NCI-H748 treated with DMSO at 0.1 percent for 48 hours (cell line): ENCODE measurements at places on chromosomes 1 and 21.

DNA sequence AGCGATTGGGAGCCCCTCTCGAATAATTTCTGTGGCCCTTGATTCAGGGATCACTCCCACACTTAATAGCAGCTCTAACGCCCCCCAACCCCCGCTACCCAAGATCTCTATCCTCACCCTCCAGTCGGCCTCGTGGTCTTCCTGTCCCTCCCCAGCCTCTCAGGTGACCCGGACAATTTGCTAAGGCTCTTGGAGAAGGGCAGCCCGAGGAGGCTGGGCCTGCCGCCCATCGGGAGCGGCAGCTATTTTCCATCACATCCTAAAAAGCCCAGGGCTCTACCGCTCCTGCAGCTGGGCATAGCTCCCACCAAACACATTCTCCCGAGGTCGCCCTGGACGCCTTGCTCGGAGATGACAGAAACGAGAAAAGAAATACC, 12.0 kb upstream of the PHLDA3 start:
- no peak for DNase-seq

DNA sequence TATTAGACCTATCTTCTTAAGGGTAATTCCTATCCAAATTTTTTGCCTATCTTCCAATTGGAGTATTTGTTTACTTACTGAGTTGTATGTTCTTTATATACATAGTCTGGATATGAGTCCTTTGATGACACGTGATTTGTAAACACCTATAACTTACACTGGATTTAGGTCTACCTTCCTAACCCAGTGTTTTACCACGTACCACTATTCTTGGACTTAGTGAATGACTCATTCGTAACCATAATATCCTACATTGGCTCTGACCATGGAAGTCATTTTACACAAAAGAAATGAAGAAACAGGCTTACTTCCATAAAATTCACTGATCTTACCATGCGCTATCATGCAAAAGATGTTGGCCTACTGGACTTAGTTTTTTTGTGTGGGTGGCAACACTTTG, 23.9 kb upstream of the ZZZ3 start:
- no peak for DNase-seq

GRCh38 chr1:206439205-206439604, 31.1 kb upstream of the IKBKE start:
- DNase-seq: no peak

DNA sequence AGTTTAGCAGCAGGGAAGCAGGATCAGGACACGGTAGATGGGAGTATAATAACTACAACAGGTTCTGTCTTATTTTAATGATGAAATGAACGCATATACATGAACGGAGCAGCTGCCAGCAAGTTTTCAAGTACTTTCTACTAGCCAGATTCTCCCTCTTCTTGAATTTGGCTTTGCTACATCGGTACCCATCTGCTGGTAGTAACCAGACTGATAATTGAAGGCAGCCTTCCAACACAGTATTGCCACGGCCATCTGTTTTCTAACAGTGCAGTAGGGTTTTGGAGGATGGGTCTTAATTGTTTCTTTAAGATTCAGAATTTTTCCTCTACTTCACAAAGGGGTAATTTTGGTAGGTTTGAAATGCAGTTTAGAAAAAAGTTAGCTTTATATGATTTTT, 33.4 kb downstream of the CENPF start:
- DNase-seq: no peak

- peak; percentile 95 for DNase-seq
Observed at GRCh38 chr21:39675993-39676661, 63.4 kb downstream of the B3GALT5 start.

GRCh38 chr1:95041491-95042165, 31.1 kb downstream of the ALG14 start:
- peak; percentile 13 for DNase-seq

GRCh38 chr1:218394416-218394815, 49.3 kb downstream of the TGFB2 start:
- no peak for DNase-seq

GRCh38 chr1:58829866-58830265, 46.0 kb upstream of the JUN start:
- DNase-seq: no peak

GRCh38 chr1:212864201-212864600, 6.1 kb downstream of the FLVCR1 start:
- no peak for DNase-seq

DNA sequence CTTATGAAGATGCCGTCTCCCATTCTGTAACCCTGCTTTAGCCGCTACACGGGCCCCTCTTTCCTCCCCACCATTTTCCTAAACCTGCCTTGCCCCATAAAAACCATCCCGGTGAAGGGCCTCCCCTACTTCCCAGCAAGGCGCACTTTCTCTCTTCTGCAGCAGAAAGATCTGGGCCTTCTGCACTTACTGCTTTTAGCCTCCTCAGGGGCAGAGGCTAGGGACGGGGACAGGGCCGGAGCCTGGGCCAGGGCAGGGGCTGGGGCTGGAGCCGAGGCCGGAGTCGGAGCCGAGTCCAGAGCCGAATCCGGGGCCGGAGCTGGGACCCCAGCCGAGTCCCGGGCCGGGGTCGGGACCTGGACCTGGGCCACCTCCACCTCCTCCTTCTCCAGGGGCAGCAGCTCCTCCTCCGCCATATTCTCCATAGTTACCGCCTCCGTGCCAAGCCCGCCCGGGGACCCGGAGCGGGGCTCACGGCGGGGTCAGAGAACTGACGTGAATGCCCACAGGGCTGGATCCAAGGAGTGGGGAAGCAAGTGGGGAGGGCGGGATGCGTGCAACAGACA, 382 bp downstream of the TRMT1L start:
- DNase-seq: no peak

GRCh38 chr1:204307334-204307883, 52.3 kb downstream of the PLEKHA6 start:
- no peak for DNase-seq

DNA sequence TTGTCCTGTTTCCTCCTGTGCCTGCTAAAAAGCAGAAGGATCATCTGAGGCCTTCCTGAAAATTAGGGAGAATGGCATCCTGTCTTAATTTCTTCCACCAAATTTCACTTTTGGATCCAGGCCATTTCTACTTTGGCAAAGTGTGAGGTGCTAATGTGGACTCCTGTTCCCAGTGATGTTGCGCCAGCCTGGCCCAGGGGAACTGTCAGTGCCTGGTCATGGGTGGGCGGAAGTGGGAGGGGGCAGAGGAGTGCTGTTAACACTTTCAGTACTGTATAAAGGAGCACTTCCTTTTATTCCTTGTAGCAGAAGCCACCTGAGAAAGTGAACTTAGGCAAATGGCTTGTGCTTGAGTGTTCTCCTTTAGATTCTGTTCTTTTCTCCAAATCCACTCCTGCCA, 19.9 kb downstream of the ELAPOR1 start:
- no peak for DNase-seq

- no peak for DNase-seq
Observed at GRCh38 chr1:245056913-245057312, 97.9 kb upstream of the KIF26B start.

DNA sequence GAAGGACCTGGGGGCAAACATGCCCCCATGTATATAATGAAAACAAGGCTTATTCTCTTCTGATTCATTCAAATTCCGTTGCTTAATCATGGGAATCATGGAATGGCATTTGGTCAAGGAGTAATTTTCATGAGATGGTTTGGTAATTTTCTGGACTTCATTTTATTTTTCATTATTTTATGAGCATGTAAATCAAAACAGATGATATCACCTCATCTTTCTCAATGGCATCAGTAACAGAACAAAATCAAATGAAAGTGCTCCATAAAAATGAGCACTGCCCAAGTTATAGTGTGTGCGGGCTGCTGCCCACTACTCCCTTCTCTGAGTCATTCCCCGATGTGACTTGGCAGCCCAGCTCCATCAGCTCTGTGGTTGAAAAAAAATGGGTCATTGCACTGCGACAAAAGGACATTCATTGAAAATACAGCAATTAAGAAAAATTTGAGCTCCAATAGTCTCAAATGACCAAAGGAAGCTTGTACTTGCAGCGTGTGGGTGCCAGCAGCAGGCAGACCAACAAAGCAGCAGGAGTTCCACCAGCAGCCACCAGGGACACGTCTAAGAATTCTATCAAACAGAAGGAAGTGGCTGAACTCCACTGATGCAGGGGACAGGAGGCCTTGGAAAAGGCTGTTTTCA, 84.3 kb upstream of the VAV3 start:
- no peak for DNase-seq

GRCh38 chr1:39076127-39076798, 50.1 kb downstream of the NDUFS5 start:
- DNase-seq: no peak

- DNase-seq: no peak
Observed at GRCh38 chr1:107870696-107871095, 94.3 kb downstream of the VAV3 start.

GRCh38 chr21:46664316-46664995, 29.0 kb downstream of the PRMT2 start:
- DNase-seq: no peak

DNA sequence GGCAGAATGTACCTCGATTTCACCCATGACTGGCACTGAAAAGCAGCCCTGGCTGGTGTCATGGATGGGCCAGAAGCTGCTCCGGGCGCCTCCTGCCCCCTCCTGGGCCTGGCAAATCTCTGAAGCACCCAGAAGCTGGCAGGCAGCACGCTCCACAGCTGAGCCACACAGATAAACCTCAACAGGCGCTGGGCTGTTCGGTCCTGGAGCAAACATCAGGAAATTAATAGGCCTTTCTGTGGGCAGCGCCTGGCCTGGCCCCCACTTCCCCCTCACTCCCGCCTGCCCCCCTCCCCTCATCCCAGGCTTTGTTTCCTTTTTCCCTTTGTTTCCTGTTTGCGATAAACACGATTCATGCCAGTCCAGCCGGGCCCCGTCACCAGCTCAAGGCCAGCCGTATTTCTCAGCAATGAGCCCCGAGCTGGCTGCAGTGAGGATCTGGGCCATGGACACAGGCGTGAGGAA, 20.1 kb upstream of the DISP3 start:
- no peak for DNase-seq

GRCh38 chr1:186059752-186060151, 315.3 kb downstream of the TPR start:
- no peak for DNase-seq

DNA sequence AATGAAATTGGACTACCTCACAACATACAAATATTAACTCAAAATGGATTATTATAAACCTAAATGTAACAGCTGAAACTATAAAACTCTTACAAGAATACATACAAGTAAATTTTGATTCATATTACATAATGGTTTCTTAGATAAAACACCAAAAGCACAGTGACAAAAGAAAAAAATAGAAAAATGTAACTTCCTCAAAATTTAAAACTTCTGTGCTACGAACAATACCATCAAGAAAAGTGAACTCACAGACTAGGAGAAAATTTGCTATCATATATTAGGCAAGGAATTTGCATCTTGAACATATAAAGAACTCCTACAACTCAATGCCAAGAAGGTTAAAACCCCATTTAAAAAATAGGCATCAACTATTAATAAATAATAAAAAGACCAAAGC, 31.2 kb downstream of the ANGPTL3 start:
- no peak for DNase-seq

GRCh38 chr1:30284226-30284625, 439.2 kb downstream of the MATN1 start:
- no peak for DNase-seq

- DNase-seq: no peak
Observed at GRCh38 chr1:162145280-162145965, 75.9 kb downstream of the NOS1AP start.

GRCh38 chr1:182332261-182333060, 59.1 kb downstream of the GLUL start:
- no peak for DNase-seq
